ENCODE measurements at places on chromosomes 1 and 21. TPM values are rescaled to one million over a fixed set of nuclear protein-coding genes. Genes with fewer than 3 reads are reported as not detected.

DNA sequence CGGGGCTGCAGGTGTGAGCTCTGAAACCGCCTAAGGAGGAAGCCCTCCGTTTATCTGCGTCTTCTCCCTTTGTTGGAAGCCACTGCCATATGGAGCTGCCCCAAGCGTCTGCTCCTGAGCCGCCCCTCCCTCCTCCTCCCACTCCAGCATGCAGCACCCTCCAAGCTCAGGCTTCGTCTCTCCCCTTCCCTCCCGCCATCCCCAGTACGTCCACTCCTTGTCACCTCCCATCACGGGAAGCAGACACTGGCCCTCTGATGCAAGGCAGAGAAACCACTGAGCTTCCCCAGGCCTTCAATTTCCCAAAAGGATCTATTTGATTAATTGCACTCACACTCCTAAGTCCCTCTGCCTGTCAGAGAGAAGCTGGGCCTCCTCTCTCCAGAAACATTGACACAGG is 52.5 kb downstream of the NFASC start:
- no peaks in the 10 kb centered on the region for H3K36me3 ChIP-seq
- no peak overlapping the region for H3K4me3 ChIP-seq
- peaks cover 19% of the 10 kb centered on the region for H3K27me3 ChIP-seq
- no peak overlapping the region for H3K27ac ChIP-seq
- H3K4me1 ChIP-seq, result no peaks in the 10 kb centered on the region
- DNase-seq, result no peak

DNA sequence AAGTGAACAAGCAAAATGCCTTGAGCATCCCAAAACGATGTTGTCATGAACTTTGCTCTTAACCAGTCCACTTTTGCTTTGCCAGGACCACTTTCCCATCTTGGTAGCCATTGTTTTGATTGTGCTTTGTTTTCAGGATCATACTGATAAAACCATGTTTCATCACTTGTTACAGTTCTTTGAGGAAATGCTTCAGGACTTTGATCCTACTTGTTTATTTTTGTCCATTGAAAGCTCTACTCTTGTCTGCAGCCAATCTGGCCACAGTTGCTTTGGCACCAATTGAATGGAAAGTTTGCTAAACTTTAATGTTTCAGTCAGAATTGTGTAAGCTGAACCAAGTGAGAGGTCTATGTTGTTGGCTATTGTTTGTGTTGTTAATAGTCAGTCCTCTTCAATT is 12.8 kb downstream of the PLPPR4 start:
- no peaks in the 10 kb centered on the region for H3K4me1 ChIP-seq
- no peaks in the 10 kb centered on the region for H3K27me3 ChIP-seq
- DNase-seq, result no peak
- no peak overlapping the region for H3K4me3 ChIP-seq
- no peak overlapping the region for H3K27ac ChIP-seq

GRCh38 chr1:193083365-193084088 is 21.7 kb downstream of the GLRX2 start:
- no peak overlapping the region for H3K27ac ChIP-seq
- no peaks in the 10 kb centered on the region for H3K27me3 ChIP-seq
- no peak overlapping the region for H3K4me3 ChIP-seq
- peaks cover 24% of the 10 kb centered on the region for H3K36me3 ChIP-seq
- no peaks in the 10 kb centered on the region for H3K4me1 ChIP-seq

DNA sequence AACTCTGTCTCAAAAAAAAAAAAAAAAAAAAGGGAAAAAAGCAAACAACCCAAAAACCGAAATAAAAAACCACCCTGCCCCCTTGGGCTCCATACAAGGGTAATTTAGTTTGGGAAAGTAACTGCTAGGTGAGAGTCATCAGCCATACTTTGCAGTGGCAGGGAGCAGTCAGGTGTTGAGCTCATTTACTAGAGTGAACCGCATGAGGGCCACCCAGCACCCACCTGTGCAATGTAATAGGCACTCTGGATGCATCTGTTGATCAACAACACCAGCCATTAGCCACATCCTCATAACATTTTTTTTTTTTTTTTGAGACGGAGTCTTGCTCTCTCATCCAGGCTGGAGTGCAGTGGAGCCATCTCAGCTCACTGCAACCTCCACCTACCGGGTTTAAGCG is 9.1 kb downstream of the INAVA start:
- H3K4me1 ChIP-seq, result peaks cover 14% of the 10 kb centered on the region
- no peak overlapping the region for H3K27ac ChIP-seq
- H3K4me3 ChIP-seq, result no peak overlapping the region
- H3K36me3 ChIP-seq, result no peaks in the 10 kb centered on the region
- peaks cover 47% of the 10 kb centered on the region for H3K27me3 ChIP-seq

NBPF4 gene
- total RNA-seq, result 0.20 TPM

OTUD3 gene
- total RNA-seq, result 10.3 TPM

ERRFI1 gene
- 1.4 TPM for total RNA-seq

DNA sequence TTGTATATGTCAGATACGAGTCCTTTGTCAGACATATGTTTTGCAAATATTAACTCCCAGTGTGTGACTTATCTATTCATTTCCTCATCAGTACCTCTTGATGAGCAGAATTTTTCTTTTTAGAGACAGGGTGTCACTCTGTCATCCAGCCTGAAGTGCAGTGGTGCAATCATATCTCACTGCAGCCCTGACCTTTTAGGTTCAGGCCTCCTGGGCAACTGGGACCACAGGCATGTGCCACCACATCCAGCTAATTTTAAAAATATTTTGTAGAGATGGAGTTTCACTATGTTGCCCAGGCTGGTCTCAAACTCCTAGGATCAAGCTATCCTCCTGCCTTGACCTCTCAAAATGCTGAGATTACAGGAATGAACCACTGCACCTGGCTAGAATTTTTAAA is 93.0 kb downstream of the HLCS start:
- H3K27ac ChIP-seq, result no peak overlapping the region
- no peaks in the 10 kb centered on the region for H3K4me1 ChIP-seq
- no peak for DNase-seq

DNA sequence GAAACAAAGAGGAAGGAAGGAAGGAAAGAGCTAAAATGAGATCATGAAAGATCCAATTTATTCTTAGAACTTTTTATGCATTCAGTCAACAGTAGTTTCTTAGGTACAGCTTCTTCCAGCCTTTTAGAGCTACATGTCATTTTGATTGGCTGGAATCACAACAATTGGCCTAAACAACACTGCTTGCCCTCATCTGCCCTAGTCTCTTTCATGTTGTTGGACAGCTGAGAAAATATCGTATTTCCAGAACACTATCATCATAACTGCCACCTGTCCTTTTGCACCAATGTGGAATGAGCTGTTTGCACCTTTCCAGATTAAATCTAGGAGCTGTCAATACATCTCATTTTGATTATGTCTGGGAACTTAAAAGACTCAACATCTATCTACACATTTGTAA is 161.7 kb downstream of the TGFBR3 start:
- H3K27ac ChIP-seq, result no peak overlapping the region
- peaks cover 17% of the 10 kb centered on the region for H3K27me3 ChIP-seq
- peaks cover 2% of the 10 kb centered on the region for H3K4me1 ChIP-seq
- H3K4me3 ChIP-seq, result no peak overlapping the region
- H3K36me3 ChIP-seq, result no peaks in the 10 kb centered on the region

DNA sequence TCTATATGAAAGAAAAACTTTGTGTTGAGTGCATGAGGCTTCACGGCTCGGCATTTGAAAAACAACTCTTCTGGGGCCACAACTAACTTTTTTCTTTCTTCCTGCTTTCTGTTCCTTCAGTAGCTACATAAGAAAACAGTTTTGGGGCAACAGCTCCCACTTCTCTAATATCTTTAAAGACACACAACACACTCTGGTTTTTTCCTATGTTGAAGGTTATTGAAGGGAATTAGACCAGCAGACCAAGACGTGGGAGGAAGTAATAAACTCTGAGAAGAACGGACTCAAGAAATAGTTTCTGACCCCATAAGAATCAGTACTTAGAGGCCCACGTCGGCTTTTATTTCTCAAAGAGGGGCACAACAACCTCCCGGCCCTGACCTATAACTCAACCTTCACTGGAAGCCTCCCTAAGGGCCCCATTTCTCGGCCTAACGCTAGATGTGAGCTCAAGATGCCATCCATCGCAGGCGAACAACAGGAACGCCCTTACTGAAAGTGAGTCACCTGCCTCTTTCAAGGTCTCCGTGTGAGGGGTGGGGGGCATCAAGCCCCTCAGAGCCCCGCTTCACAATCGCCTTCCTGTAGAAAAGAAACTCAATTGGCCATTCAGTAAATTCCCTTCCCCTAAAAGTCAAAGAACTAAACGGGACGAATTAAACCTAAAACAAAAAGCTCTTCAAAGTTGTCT is 844 bp downstream of the ZMYM6 start:
- H3K4me1 ChIP-seq, result peaks cover 14% of the 10 kb centered on the region
- H3K27ac ChIP-seq, result peak overlapping the region; percentile 90
- DNase-seq, result peak; percentile 47

DNA sequence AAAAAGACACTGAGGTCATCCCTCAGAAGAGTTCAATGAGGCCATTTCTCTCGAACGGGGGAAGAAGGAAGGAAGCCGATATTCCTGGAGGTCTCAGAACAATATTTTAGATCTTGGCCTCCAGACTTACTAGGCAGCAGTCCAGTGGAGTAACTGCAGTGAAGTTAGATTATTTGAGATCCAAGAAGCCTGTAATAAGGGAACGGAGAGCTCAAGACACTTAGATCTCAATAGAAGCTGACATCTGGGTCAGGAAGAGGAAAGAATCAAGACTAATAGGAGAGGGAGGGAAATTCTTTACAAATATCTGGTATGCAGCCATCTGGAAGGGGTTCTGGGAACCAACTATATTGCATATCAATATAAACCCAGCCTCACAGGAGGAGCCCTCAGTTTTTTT is 13.6 kb upstream of the ENAH start:
- H3K36me3 ChIP-seq, result no peaks in the 10 kb centered on the region
- H3K4me3 ChIP-seq, result no peak overlapping the region
- peaks cover 3% of the 10 kb centered on the region for H3K27me3 ChIP-seq

DNA sequence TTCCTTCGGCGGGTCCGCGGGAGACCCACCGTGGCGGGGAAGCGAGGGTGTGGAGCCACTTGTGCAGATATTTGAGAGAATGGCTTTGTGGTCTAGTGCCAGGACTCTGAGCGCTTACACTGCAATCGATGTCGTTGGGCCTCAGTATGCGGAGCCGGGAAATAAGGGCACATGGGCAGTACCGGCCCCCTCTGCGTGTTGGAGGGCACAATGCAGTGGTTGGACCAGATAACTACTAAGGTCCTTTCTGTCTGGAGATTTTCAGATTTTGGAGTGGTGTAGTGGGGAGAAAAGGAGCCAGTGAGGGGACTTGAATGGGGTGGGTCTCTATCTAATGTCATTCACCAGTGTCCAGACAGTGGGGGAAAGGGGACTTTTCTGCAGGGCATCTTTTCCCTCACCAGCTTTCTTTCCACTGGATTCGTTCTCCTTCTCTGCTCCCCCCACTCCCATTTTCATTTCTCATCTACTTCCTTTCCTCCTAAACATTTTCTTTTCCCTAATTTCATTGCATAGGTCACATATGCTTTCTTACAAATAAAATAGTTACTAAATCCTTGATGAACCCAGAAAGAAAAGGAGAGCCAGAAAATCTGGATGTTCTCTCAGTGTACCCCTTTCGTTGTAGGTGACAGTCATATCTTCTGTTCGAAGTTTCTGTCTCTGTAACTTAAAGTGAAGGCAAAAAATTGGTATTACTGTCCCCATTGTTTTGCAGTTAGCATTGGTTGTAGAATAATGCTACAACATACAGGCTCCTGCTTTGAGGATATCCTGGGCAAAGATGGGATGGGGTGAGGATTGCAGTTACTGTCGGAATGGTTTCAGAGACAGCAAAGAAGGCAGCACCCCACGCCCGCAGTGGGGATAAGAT is 1.4 kb downstream of the ATF3 start:
- H3K27me3 ChIP-seq, result peaks cover 26% of the 10 kb centered on the region
- peaks cover 43% of the 10 kb centered on the region for H3K4me1 ChIP-seq
- no peak for DNase-seq

ALDH4A1 gene
- 3.3 TPM for total RNA-seq

DNA sequence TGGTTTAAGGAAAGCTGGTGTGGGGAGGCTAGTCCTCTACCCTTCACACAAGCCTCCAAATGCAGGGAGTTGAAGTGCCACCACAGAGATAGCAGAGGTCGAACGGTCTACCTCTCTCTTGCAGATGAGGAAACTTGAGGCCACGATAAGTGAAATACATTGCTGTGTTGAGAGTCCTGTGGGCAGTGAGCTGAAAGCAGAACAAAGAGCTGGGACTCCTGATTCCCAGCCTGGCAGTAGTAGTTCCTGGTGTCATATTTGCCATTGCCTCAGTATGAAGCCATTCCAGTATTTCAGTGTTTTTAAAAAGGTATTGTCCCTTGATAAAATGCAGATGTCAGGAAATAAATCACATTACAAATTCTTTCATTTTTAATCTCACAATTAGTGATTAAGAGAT is 28.6 kb downstream of the AK4 start:
- H3K27me3 ChIP-seq, result no peaks in the 10 kb centered on the region
- DNase-seq, result no peak
- no peak overlapping the region for H3K4me3 ChIP-seq
- peaks cover 17% of the 10 kb centered on the region for H3K36me3 ChIP-seq
- H3K27ac ChIP-seq, result no peak overlapping the region

GRCh38 chr1:32195972-32196823 is 4.2 kb upstream of the CCDC28B start:
- H3K4me1 ChIP-seq, result peaks cover 70% of the 10 kb centered on the region
- peak overlapping the region; percentile 70 for H3K4me3 ChIP-seq
- H3K27ac ChIP-seq, result peak overlapping the region; percentile 77

FCGR2B gene
- total RNA-seq, result 0.23 TPM

DNA sequence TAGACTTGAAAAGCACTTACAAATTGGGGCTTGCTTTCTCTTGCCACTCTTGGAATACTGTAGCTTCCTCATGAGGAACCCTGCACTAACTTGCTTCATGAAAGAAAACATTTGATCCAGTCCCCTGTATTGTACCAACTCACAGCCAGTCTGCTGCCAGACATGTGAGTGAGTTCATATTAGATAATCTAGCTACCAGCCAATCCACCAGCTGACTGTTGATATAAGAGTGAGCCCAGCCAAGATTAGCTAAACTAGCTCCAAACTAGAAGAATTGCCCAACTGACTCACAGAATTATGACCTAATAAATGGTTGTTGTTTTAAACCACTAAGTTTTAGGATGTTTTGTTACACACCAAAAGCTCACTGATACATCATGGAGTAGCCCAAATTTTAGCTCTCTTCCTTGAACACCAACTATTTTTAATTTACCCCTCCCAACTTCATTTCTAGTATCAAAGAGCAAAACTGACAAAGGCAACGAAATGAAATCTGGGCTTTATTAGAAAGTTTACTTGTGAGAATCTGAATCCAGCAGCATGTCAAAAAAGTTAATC is 6.6 kb upstream of the RGS8 start:
- no peak overlapping the region for H3K4me3 ChIP-seq
- H3K36me3 ChIP-seq, result no peaks in the 10 kb centered on the region
- no peak for DNase-seq
- no peaks in the 10 kb centered on the region for H3K4me1 ChIP-seq
